ENCODE measurements at places on chromosomes 1 and 21. TPM values are rescaled to one million over a fixed set of nuclear protein-coding genes. Genes with fewer than 3 reads are reported as not detected.

REN gene
- total RNA-seq: not detected

C1orf210 gene
- not detected for total RNA-seq

OR2T10 gene
- total RNA-seq: not detected

INTS11 gene
- total RNA-seq: 59.5 TPM

TDRD5 gene
- 0.05 TPM for total RNA-seq

PRAMEF20 gene
- total RNA-seq: not detected

KCNA3 gene
- not detected for total RNA-seq

FCGR3A gene
- total RNA-seq: not detected

LRRC39 gene
- 0.06 TPM for total RNA-seq

KLF17 gene
- 0.43 TPM for total RNA-seq

EIF3I gene
- 279 TPM for total RNA-seq

KRTAP20-2 gene
- total RNA-seq: not detected

PRAMEF33 gene
- not detected for total RNA-seq

ADAMTS5 gene
- total RNA-seq: not detected

SMIM1 gene
- 0.70 TPM for total RNA-seq

PLA2G2F gene
- total RNA-seq: not detected

TNNI3K gene
- not detected for total RNA-seq

Data from A549 treated with Hydrocortisone at 1 μM for 4 hours (cell line).